Motor neuron (in vitro differentiated cells): ENCODE measurements at places on chromosomes 3 and 15. TPM values are rescaled to one million over a fixed set of nuclear protein-coding genes. Genes with fewer than 3 reads are reported as not detected.

SEMA7A gene
- 0.45 and 0.49 TPM in 2 replicates for total RNA-seq

DOCK3 gene
- total RNA-seq = 11.5 and 11.7 TPM in 2 replicates

DNA sequence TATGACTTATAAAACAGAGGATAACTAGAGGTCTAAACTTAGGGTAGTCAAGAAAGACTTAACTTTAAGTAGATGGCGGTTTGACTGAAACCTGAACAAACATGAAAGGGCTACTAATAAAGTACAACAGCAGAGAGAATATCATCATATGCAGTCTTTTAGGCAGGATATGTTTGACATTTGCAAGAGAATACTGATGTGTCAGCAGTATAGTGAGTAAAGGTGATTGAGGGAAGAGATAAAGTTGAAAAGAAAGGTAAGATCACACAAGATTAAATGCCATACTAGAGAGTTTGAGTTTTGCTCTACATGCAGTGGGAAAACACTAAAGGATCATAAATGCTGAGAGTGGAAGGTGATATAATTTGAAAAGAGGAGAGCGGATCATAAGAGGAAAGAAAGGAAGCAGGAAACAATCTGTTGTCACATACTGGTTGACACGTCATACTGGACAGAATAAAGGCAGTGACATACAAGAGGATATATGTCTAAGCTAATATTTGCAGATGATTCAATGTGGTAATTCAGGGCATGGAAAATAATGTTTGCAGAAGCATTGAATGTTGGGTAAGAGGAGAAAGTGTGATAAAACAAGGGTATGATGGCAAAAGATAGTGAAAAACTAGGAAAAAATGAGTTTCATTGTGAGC, 223.0 kb downstream of the EPHA6 start:
- no peak for ATAC-seq

MCCC1 gene
- 30.9 and 38.1 TPM in 2 replicates for total RNA-seq

- no peak for ATAC-seq
Measured at GRCh38 chr15:101476756-101477155, 12.8 kb downstream of the PCSK6 start.

HEG1 gene
- 3.5 and 4.5 TPM in 2 replicates for total RNA-seq

CCR2 gene
- 0.69 TPM in 1 of 2 replicates, not detected in the other for total RNA-seq

DNA sequence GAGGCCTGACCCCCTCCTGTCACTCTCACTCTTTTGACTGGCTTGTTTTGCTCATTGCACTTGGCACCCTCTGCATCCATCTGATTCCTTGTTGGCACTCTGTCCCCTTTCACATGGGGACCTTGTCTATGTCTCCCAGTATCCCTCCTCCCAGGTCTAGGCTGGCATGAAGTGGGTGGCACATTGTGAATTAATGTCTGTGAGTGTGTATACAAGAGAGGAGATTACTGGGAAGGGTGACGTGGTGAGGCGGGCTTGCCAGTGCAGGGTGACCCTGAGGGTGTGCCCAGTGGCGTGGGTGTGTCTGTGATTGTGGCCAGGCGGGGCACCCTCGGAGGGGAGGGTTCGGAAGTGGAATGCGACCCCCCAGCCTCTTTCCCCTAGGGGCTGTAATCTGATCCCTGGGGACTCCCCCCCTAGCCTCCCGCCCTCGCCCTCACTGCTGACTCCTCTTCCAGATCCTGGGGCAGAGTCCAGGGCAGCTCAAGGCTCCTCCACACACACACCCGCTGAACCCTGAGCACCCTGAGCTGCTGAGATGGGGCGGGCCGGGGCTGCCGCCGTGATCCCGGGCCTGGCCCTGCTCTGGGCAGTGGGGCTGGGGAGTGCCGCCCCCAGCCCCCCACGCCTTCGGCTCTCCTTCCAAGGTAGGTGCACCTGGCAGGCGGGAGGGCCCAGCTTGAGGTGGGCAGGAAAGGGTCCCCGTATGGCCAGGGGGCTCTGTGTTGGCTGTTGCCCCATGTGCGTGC, at the start of gene SEMA3B:
TSS of gene SEMA3B (plus strand) at position 445 of the 749 bp plus-strand sequence. CDS start at position 539, 94 bp downstream.
- ATAC-seq = no peak

TM6SF1 gene
- not detected in 2 replicates for total RNA-seq

NMD3 gene
- total RNA-seq = 45.5 and 47.4 TPM in 2 replicates

SERPINI2 gene
- total RNA-seq = 0.70 and 0.81 TPM in 2 replicates

ZPLD1 gene
- total RNA-seq = 0.16 TPM in 1 of 2 replicates, not detected in the other
